ENCODE measurements at places on chromosomes 3 and 15.
A peak's percentile ranks its signal among the peaks of the same experiment; 100 is the strongest.

- DNase-seq, result no peak
These were observed 17.2 kb upstream of the SLC6A11 start for GRCh38 chr3:10798600-10799367.

- no peak for DNase-seq
These were observed 279.2 kb upstream of the P2RY1 start for GRCh38 chr3:152555666-152556291.

- no peak for DNase-seq
These were observed 652.5 kb downstream of the EDEM1 start for GRCh38 chr3:5840056-5840455.

DNA sequence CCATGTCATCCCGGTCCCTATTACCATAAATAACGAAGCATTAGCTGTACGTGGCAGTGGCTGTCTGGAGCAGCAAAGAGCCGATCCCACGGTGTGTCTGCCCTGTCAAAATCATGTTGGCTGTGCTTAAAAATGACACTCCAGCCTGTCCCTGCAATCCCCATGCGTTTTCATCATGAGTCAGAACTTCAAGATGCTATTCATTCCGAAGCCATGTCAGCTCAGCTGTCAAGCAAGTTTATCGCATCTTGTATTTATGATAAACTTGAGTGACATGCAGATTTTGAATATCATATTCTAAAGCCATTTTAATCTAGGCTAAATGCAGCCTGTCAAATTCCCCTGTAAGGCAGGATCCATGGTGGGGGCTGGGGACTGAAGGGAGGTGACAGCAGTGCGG lies 152.4 kb downstream of the TJP1 start:
- no peak for DNase-seq

GRCh38 chr3:71088019-71088708 lies 495.4 kb downstream of the FOXP1 start:
- DNase-seq, result no peak

- no peak for DNase-seq
These were observed 59.9 kb upstream of the PPIB start for GRCh38 chr15:64222573-64223366.

GRCh38 chr3:23356169-23356568 lies 153.0 kb downstream of the UBE2E2 start:
- DNase-seq, result no peak

GRCh38 chr3:190319660-190320059 lies 2.6 kb downstream of the CLDN1 start:
- peak; percentile 41 for DNase-seq

GRCh38 chr3:182078316-182078715 lies 366.6 kb downstream of the SOX2 start:
- DNase-seq, result no peak

- DNase-seq, result no peak
These were observed 14.4 kb upstream of the GPR156 start for GRCh38 chr3:120299403-120299802.

- no peak for DNase-seq
These were observed 201.1 kb downstream of the NR1D2 start for GRCh38 chr3:24145981-24146822.

- DNase-seq, result no peak
These were observed 23.8 kb upstream of the ABI3BP start for GRCh38 chr3:101017017-101017416.

DNA sequence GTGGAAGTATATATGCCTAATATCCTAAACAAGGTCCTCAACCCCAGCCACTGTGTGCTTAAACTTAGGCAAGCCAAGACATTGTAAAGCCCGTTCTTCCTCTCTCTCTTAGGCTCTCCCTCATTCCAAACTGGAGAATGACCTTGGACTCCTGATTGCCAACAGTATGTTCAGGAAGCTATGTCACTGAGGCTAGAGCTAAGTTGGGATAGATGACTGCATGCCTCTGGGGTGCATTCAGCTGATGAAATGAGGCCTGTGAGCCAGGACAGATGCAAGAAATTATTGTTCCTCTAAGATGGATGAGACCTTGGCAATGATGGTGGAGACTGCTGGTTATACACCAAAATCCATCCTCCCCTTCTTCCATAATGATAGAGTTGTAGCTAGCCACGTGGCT lies 27.9 kb upstream of the TBC1D21 start:
- no peak for DNase-seq

DNA sequence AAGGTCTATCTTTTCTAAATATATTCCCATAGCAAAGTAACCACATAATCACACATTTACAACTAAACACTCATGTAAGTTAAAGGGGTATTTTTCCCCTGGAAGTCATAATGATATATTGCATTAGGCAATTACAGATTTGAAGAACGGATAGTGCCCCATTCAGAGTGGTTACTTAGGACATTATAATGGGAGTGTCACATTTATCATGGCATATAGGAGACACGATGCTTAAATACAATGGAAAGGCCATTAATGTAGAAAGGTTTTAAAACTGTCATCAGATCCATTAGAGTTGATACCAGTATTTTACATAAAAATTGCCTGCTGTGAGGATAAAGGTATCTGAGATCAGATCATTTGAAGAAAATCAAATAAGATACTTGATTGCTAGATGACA lies 582.0 kb upstream of the SEMA6D start:
- DNase-seq, result no peak

- DNase-seq, result peak; percentile 76
These were observed 9.1 kb upstream of the SKIC8 start for GRCh38 chr15:78308422-78309032.

DNA sequence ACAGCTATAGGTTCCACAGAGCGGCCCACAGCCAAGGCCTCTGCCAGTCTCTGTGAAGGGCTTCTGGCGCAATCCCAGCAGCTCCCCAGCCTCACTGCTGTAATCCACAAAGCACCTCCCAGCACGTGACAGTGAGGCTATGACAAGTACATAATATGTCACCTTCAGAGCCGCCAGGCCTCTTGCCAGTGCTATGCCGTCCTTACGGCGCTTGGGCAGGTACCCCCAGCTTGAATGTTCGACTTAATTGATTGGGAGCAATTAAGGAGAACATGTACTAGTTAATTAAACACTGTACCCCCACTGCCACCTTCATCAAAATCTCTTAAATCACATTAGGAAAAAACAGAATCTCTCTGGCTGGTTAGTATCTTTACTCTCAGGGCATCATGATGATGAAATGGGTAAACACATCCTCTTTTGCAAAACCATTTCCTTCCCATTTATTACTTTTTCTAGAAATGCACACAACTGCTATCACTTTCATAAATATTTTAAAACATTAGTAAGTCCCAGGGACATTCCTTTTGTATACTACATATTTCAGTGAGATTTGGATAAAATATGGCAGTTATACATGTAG lies 169.9 kb downstream of the XXYLT1 start:
- peak; percentile 17 for DNase-seq

DNA sequence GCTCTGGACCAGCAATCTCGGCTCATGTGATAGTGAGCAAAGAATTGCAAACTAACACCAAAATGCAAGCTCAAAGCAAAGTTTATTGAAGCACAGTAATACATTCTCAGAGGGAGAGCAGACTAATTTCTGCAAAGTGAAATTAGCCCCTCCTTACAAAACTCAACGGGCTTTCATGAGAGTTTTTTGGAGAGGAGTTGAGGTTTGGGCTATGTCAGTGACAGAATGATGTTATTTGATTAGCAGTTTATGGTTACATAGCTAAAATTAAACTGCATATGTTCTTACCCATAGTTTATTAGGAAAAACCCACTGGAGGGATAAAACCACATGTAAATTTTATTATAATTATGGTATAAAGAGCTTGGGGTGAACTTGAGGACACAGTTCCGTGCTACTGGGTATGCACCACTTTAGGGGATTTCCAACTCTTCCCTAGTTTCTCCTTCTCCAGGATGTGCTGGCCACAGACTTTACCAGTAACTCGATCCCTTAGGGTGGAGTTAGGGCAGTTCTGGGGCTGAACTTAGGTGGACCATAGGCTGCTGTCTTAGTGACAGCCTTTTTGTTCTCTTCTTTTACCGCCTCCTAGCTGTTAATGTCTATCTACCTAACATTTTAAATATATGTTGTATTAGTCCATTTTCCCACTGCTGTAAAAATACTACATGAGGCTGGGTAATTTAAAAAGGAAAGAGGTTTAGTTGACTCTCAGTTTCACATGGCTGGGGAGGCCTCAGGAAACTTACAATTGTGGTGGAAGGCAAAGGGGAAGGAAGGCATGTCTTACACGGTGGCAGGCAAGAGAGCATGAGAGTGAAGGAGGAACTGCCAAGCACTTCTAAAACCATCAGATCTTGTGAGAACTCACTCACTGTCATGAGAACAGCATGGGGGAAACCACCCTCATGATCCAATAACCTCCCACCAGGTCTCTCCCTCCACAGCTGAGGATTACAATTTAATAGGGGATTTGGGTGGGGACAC lies 8.9 kb upstream of the AADACL2 start:
- DNase-seq, result no peak

DNA sequence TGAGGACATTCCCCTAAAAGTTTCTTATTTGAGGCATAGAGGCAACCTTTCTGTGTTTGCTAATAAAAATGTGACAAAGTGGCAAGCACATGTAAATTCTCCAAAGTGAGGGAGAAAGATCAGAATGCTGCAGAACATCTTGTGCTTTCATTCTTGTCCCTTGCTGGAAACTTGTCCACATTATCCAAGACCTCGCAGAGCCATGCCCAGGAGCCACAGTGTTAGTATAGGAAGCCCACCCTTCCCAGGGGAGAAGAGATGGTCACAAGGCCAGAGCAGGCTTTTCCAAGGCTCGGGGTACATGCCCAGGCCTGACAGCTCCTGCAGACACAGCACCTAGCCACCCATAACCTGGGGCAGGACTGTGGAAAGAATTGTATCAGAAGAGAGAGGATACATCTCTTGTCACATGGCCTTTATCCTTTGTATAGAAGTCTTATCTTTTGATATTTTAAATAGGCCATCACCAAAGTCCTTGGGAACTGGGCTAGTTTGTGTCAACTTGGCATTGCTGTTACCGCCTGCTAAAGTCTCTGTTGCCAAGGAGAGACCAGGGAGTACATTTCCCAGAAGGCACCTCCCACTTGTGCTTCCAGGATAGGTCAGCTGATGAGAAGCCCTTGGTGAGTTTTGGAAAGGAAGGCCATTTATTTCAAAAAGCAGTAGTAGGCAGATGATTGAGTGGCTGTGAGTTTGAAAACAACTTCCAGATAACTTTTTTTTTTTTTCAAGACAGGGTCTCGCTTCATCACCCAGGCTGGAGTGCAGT lies 10.5 kb downstream of the DLEC1 start:
- DNase-seq, result no peak

GRCh38 chr3:48428572-48429316 lies 1.1 kb downstream of the PLXNB1 start:
- DNase-seq, result no peak

DNA sequence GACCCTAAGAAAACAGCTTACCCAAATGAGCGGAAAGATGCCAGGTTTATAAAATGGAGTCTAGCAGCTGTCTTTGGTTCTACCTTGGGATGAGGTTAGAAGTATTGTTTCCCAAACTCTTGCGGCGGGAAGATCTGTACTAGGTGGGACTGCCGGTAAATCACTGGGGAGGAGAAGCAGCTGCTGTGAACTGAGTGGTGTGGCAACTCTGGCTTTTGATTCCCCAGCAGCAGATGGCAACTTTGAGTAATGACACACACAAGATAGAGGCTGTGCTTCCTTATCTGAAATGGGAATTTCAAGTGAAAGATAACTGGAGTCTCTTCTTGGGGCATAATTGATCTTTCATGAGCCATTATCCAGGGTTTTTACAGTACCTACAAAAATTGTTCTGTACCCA lies 184.9 kb downstream of the ATG7 start:
- no peak for DNase-seq

DNA sequence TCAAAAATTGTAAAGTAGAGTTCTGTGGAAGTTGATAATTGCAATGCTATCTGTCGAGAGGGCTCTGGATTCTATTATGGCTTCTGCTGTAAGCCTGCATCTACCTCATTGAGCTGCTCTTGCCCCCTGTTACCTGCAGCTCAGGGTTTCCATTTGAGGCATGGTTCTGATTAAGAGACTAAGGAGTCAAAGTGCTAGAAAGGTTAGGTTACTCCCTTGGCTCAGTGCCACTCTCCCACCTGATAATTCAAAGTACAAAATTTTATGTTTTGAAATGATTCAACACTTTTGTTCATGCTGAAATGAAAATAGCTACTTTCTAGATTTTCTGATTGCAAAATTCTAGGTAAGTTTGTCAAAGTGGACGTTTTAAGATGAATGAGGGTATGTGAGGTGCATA lies 220.5 kb upstream of the SATB1 start:
- DNase-seq, result peak; percentile 30

DNA sequence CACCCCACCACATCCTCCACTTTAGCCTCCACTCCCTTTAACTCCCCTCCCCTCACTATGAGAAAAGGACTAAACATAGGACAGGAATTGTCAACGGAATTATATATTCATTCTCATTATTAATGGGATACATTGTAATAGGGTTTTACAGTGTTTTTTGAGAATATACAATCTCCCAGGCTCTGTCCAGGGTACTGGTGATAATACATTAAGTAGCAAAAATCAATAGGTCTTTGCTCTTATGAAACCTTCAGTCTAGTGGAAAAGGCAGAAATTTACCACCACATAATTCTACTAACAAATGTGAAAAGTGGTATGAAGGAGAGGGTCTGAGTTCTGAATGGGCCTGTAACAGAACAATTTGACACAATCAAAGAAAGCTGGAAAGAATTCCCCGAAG lies 28.2 kb upstream of the IGSF11 start:
- no peak for DNase-seq

DNA sequence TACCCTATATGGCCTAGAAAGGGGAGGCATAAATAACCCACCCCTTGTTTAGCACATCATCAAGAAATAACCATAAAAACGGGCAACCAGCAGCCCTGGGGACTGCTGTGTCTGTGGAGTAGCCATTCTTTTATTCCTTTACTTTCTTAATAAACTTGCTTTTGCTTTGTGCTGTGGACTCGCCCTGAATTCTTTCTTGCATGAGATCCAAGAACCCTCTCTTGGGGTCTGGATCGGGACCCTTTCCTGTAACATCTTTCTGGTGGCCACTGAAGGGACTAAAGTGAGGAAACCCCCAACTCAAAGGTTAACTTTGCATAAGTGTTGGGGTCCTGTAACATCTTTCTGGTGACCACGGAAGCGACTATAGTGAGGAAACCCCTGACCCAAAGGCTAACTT lies 15.7 kb upstream of the HHATL start:
- no peak for DNase-seq

DNA sequence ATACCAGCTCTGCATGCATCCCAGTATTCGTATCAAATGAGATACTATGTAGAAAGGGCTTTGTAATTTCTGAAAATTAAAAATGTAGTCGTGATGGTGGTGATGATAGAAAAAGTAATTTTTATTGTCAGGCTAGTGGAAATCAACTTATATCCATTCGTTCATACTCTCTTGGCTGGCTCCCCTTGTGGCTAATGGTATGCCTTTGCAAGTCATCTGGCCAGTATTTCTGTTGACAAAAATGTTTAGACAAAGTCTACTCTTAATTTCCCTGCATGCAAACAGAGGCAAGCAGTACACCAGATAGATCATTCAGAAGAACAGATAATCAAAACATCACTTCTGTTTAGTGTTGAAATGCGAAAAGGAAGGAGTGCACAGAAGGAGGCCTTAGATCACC lies 49.6 kb upstream of the DUT start:
- no peak for DNase-seq

GRCh38 chr3:134449277-134449676 lies 36.5 kb downstream of the ANAPC13 start:
- no peak for DNase-seq

GRCh38 chr3:65201926-65202325 lies 514.1 kb upstream of the ADAMTS9 start:
- DNase-seq, result no peak
